Endothelial cell (in vitro differentiated cells): ENCODE measurements at places on chromosomes 1 and 21. TPM values are rescaled to one million over a fixed set of nuclear protein-coding genes. Genes with fewer than 3 reads are reported as not detected.

The NCAM2 gene
- 0.64 TPM for total RNA-seq

The VASH2 gene
- total RNA-seq = 8.3 TPM

The CNIH3 gene
- total RNA-seq = 4.7 TPM

The HSPG2 gene
- 1,732 TPM for total RNA-seq

The TMOD4 gene
- total RNA-seq = 1.1 TPM

The PRDX6 gene
- total RNA-seq = 189 TPM

The BRINP2 gene
- 0.59 TPM for total RNA-seq

The ADCY10 gene
- total RNA-seq = 0.31 TPM

The RPS27 gene
- 2,665 TPM for total RNA-seq

The LCE3E gene
- not detected for total RNA-seq

The PLA2G4A gene
- 12.2 TPM for total RNA-seq

The SLC25A34 gene
- 3.5 TPM for total RNA-seq

The CTSS gene
- 0.33 TPM for total RNA-seq

The KRTAP13-2 gene
- not detected for total RNA-seq

The PAQR6 gene
- 8.4 TPM for total RNA-seq

The PLA2G2A gene
- not detected for total RNA-seq

The LRRC39 gene
- 0.64 TPM for total RNA-seq

The AMY1A gene
- total RNA-seq = not detected

The RXRG gene
- total RNA-seq = not detected

The LMOD1 gene
- not detected for total RNA-seq

The KANK4 gene
- total RNA-seq = 1.4 TPM

The BCL2L15 gene
- total RNA-seq = 0.49 TPM

The CHI3L2 gene
- 1.3 TPM for total RNA-seq

The CAMK1G gene
- not detected for total RNA-seq

The KCNA3 gene
- total RNA-seq = 0.26 TPM

The FMN2 gene
- 2.6 TPM for total RNA-seq

The CD52 gene
- 21.8 TPM for total RNA-seq

The LRP8 gene
- 15.8 TPM for total RNA-seq

The FAM78B gene
- total RNA-seq = 1.3 TPM

The HES2 gene
- total RNA-seq = 0.10 TPM

The RNF186 gene
- not detected for total RNA-seq

The XCL2 gene
- not detected for total RNA-seq

The RGS13 gene
- total RNA-seq = not detected

The GPR3 gene
- total RNA-seq = 2.4 TPM

The FALEC gene
- total RNA-seq = 1.2 TPM

The NUP210L gene
- total RNA-seq = 0.15 TPM

The CACNA1S gene
- 0.08 TPM for total RNA-seq

The HDAC1 gene
- 143 TPM for total RNA-seq

The MAN1A2 gene
- 36.4 TPM for total RNA-seq

The USP16 gene
- total RNA-seq = 15.4 TPM

The FCRL4 gene
- total RNA-seq = not detected

The KRTAP10-5 gene
- total RNA-seq = not detected

The GBP1 gene
- total RNA-seq = 9.9 TPM

The TTC13 gene
- total RNA-seq = 62.5 TPM

The DMBX1 gene
- not detected for total RNA-seq

The PPIAL4G gene
- total RNA-seq = 0.08 TPM

The CD101 gene
- 0.10 TPM for total RNA-seq

The HFM1 gene
- total RNA-seq = 2.5 TPM

The XCL1 gene
- not detected for total RNA-seq

The EPHB2 gene
- total RNA-seq = 10.7 TPM

The SH2D5 gene
- 0.26 TPM for total RNA-seq

The MAP7D1 gene
- total RNA-seq = 189 TPM

The S100A1 gene
- not detected for total RNA-seq

The GPR25 gene
- not detected for total RNA-seq

The FDPS gene
- 540 TPM for total RNA-seq
